ENCODE measurements at places on chromosomes 2 and 18. TPM values are rescaled to one million over a fixed set of nuclear protein-coding genes. Genes with fewer than 3 reads are reported as not detected.

Gene UGT1A8
- total RNA-seq, result 0.26 TPM

Gene MITD1
- 17.6 TPM for total RNA-seq

Gene BCL2L11
- total RNA-seq, result 24.2 TPM

Gene KIF1A
- 2.3 TPM for total RNA-seq

Gene CFAP65
- 16.5 TPM for total RNA-seq

Gene LIMS4
- total RNA-seq, result 3.2 TPM

Gene CRACDL
- total RNA-seq, result 11.5 TPM

Gene MYCN
- total RNA-seq, result 0.49 TPM

Gene COL4A4
- total RNA-seq, result 14.0 TPM

Gene CPLX4
- not detected for total RNA-seq

GRCh38 chr2:3672861-3673678 is 15.1 kb downstream of the ALLC start:
- no peaks in the 10 kb centered on the region for H3K27me3 ChIP-seq
- DNase-seq, result no peak
- H3K36me3 ChIP-seq, result no peaks in the 10 kb centered on the region
- no peak overlapping the region for H3K27ac ChIP-seq

DNA sequence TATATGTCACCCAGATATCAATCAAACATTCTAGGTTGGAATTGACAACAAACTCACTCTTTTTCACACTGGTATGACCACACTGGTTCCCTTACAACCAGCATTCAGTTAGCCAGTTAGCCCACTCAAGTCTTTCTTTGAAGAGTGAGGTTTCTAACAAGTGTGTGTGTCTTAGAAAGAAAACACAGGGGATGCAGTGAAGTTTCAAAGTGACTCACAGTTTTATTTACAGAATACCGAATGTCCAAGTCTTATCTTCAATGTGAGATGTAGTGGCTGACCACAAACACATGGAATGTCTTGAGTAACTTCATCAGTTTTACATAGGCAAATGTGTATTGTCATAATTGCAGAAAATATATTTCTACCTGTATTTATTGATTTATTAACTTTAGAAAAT is 274.7 kb upstream of the HNMT start:
- no peaks in the 10 kb centered on the region for H3K4me1 ChIP-seq
- H3K4me3 ChIP-seq, result no peak overlapping the region
- no peak for DNase-seq
- no peaks in the 10 kb centered on the region for H3K36me3 ChIP-seq

- no peak overlapping the region for H3K27ac ChIP-seq
- DNase-seq, result no peak
- H3K36me3 ChIP-seq, result peaks cover 22% of the 10 kb centered on the region
- H3K27me3 ChIP-seq, result no peaks in the 10 kb centered on the region
Observed at GRCh38 chr2:169815849-169816248, 8.9 kb downstream of the METTL5 start.

GRCh38 chr2:70977605-70978205 is 725 bp upstream of the ANKRD53 start:
- no peak overlapping the region for H3K4me3 ChIP-seq
- peak; percentile 54 for DNase-seq

GRCh38 chr18:23723121-23723520 is 33.9 kb downstream of the LAMA3 start:
- no peak overlapping the region for H3K27ac ChIP-seq
- H3K4me3 ChIP-seq, result no peak overlapping the region
- DNase-seq, result no peak
- no peaks in the 10 kb centered on the region for H3K36me3 ChIP-seq

DNA sequence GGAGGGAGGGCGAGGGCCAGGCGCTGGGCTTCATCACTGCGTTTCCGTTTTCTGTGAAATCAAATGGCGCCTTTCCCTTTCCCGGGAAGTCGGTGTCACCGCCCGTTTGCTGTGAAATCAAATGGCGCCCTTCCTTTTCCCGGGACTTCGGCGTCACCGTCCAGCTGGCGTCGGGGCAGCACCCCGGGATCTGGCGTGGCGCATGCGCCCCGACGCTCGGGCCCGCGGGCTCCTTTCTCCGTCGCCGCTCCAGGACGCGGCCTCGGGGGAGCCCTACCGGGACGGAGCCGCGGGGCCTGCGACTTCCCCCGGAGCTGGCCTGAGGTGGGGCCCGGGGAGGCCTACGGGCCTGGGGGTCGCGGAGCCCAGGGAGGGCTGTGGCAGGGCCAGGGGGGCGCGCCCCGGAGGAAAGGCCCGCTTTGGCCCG is at the start of gene FAM228A:
Gene FAM228A, plus strand, starts transcription at position 203 of the 427 bp plus-strand sequence. CDS start 428 bp downstream, outside the sequence.
- no peaks in the 10 kb centered on the region for H3K4me1 ChIP-seq
- no peak within 1 kb of the TSS for H3K4me3 ChIP-seq
- no peak for DNase-seq
- no peaks in the 10 kb centered on the region for H3K27me3 ChIP-seq
- H3K36me3 ChIP-seq, result no peaks in the 10 kb centered on the region
- no peak within 1 kb of the TSS for H3K27ac ChIP-seq

GRCh38 chr2:190535586-190535985 is 1.1 kb upstream of the NEMP2 start:
- no peak for DNase-seq
- peaks cover 4% of the 10 kb centered on the region for H3K4me1 ChIP-seq
- H3K27me3 ChIP-seq, result no peaks in the 10 kb centered on the region
- no peak overlapping the region for H3K4me3 ChIP-seq
- H3K36me3 ChIP-seq, result peaks cover 7% of the 10 kb centered on the region
- peak overlapping the region; percentile 38 for H3K27ac ChIP-seq

DNA sequence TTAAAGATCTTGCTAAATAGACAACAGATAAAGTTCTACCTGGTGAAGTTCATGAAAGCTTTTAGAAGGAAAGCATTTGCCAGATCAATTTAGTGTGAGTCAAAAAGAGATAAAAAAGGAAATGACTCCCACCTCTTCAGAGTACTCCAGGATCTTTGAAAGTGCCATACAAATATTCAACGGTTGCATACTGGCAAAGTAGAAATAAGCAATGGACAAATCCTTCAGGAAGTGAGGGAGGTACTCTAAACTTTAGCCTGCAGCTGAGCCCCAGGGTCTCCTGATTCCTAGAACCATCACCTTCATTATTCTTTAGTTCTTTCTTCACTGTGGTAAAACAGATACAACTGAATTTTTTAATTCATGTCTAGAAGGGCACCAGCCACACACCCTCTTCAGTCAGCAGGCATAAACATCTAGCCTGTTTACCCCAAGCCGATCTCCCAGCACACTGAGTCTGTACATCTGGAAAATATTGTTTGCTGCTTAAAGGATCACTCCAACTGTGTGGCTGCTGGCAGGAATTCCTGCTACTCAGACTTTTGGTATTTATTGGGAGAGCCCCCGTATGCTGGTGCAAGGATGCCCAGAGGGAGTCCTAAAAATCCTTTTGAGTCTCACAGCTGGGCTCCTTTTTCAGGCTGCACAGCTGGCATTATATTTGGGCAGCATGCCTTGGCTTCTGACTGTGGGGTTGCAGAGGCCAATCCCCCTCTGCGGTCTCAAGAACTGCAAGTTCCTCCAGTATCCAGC is 72.3 kb upstream of the SESTD1 start:
- no peak overlapping the region for H3K27ac ChIP-seq
- H3K36me3 ChIP-seq, result no peaks in the 10 kb centered on the region
- H3K4me1 ChIP-seq, result peaks cover 2% of the 10 kb centered on the region
- DNase-seq, result peak; percentile 13
- H3K4me3 ChIP-seq, result no peak overlapping the region

GRCh38 chr2:181420259-181421130 is 36.7 kb upstream of the ITGA4 start:
- no peaks in the 10 kb centered on the region for H3K36me3 ChIP-seq
- H3K27ac ChIP-seq, result no peak overlapping the region
- H3K4me3 ChIP-seq, result no peak overlapping the region
- H3K27me3 ChIP-seq, result no peaks in the 10 kb centered on the region

DNA sequence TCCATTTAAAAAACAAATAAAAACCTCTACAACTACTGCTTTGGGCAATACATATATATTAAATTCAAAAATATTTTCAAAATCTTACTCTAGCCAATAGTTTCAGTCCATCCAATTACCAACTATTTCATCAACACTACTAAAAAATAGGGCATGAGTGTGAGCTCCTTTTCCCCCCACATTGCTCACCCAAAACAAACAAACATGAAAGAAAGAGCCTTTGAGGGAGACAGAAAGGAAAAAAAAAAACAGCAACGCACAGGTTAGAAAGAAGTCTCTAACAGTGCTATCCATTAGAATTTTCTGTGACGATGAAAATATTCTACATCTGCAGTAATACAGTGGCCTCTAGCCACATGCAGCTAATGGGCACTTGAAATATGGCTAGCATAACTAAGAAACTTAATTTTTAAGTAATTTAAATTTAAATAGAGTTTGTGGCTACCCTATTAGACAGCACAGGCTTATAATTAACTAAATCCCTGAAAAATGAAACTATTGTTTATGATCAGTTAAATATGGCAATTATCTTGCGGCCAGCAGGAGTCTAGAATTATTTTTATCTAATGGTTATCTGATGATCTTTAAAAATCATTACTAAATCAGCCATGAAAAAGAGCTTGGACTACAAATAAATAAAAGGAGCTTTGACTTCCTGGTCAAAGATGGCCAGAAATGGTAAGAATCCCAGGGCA is 59.2 kb downstream of the RBMS1 start:
- peaks cover 3% of the 10 kb centered on the region for H3K4me1 ChIP-seq
- H3K4me3 ChIP-seq, result no peak overlapping the region
- no peak overlapping the region for H3K27ac ChIP-seq
- DNase-seq, result no peak

DNA sequence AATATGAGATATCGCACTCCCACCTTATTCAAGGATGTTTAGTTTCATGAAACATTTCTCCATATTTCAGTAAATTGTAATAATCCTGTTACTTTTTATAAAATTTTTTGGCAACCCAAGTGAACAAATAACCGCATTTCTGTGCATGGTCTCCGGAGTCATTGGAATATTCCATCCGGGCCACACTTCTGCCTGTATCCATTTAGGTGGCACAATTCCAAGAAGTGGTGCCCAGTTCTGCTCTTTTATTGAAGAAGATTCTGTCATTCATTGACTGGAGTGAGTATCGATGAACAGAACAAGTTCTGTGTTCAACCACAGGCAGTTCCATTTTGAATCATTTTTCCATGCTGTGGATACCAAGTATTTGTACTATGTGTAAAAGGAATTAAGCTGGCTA is 26.6 kb upstream of the ICOS start:
- no peaks in the 10 kb centered on the region for H3K27me3 ChIP-seq
- no peak for DNase-seq
- H3K36me3 ChIP-seq, result no peaks in the 10 kb centered on the region

GRCh38 chr2:216540920-216541319 is 42.3 kb downstream of the RPL37A start:
- no peaks in the 10 kb centered on the region for H3K36me3 ChIP-seq
- H3K27ac ChIP-seq, result no peak overlapping the region
- DNase-seq, result no peak

DNA sequence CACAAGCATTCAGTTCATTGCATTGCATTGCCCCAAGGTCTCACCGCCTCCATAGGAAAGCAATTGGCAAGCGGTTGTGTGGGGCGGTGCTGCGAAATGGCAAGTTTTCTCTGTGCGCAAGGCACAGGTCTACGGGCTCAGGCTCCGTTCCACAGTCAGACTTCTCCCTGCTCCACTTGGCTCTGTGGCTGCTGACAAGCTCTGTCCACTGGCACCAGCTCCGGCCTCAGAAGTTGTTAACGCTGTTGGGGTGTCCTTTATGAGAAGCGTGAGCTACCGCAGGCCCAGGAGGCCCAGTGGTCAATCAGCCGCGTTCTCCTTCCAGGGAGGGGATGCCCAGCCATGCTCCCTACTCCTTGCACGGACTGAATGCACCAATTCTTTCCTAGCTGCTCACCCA is 87.0 kb upstream of the GATA6 start:
- H3K4me1 ChIP-seq, result no peaks in the 10 kb centered on the region
- no peak overlapping the region for H3K27ac ChIP-seq
- no peak for DNase-seq
- no peaks in the 10 kb centered on the region for H3K36me3 ChIP-seq

DNA sequence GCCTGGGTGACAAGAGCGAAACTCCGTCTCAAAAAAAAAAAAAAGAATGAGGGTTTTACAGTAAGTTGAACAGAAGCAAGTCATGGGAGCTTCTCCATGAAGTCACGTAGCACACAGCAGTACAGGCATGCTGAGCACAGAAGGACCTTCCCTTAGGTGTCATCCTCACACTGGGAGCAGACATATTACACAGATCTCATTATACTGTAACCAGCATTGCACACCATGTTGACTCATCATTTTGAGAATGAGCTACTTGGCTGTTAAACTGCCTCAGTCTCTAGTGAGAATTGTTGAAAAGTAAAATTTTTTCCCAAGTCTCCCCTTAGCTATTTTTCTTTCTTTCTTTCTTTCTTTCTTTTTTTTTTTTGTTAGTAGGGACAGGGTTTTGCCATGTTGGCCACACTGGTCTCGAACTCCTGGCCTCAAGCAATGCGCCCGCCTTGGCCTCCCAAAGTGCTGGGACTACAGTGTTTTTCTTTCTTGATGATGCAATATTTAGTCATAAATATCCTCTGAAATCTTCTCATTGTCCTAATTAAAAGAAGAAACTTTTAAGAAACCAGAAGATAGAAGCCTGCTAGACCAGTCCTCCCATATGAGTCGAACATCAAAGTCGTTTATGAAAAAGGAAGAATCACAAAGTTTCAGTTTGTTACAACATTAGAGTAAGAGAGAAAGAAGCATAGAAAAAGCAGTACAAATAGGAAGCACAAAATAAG is 37.9 kb upstream of the PPP1CB start:
- no peak overlapping the region for H3K27ac ChIP-seq
- DNase-seq, result no peak
- H3K36me3 ChIP-seq, result no peaks in the 10 kb centered on the region
- no peak overlapping the region for H3K4me3 ChIP-seq
- H3K27me3 ChIP-seq, result no peaks in the 10 kb centered on the region
- no peaks in the 10 kb centered on the region for H3K4me1 ChIP-seq

- H3K4me1 ChIP-seq, result no peaks in the 10 kb centered on the region
- no peak for DNase-seq
- no peak overlapping the region for H3K27ac ChIP-seq
- H3K4me3 ChIP-seq, result no peak overlapping the region
- no peaks in the 10 kb centered on the region for H3K36me3 ChIP-seq
- no peaks in the 10 kb centered on the region for H3K27me3 ChIP-seq
Observed at GRCh38 chr2:234764372-234764771, 187.4 kb upstream of the SH3BP4 start.

Measured in lung (tissue), 17 donors.